ENCODE measurements at places on chromosomes 5 and 9.

DNA sequence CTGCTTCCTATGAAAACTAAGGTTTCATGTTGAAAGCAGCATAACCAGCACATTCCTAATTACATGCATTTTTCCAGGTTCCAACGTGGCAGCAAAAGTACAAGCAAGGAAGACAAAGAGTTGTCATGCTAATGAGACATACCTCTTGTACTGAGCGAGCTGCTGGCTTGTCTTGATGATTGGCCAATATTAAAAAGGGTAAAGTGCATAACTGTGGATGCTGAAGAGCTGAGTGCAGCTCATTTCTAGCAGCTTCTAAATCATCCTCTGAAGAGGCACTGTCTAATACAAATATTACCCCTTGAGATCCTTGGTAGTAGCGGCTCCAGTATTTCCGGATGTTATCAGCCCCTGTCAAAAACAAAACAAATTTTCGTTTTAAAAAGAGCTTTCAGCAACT lies 197.3 kb downstream of the ARL15 start:
- no peak for DNase-seq

DNA sequence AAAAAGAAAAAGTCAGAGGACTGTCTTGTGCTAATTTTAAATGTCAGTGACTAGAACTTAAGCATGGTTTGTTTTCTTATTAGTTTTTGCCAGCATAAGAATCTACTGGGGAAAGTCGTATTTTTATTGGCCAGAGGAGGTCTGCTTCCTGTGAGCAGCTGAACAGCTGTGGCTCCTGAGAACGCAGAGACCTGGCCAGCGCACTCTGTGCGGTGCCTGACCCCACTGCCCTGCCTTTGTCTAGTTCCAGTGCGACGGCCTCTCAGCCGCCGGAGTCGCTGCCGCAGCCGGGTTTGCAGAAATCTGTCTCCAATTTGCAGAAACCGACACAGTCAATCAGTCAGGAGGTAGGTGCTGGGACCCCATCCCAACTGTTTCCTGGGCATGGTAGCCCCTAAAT lies 42.5 kb downstream of the PRRC2B start:
- DNase-seq, result no peak

DNA sequence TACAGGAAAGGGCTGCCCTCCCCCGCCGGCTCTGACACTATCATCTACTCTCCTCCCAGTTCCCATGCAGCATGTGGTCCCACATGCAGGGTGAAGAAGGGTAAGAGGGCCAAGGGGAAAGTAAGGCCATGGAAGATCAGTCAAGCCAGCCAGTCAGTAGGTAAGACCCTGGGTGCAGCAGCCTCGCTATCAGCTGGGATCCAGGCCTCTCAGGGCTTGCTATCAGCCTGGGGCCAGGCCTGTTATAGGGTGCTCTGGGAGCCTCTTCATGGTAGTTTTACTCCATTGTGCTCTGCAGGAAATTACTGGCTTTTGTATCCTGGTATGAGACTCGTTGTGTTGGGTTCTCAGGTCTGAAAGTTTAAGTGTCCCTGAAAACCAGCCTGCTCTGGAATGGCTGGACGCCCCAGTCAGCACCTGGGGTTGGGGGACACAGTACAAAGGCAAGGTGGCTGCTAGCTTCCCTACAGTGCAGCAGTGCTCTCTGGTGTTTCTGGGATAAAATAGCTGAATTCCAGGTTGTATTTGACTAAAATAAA lies 21.4 kb downstream of the SLC22A4 start:
- DNase-seq, result no peak

DNA sequence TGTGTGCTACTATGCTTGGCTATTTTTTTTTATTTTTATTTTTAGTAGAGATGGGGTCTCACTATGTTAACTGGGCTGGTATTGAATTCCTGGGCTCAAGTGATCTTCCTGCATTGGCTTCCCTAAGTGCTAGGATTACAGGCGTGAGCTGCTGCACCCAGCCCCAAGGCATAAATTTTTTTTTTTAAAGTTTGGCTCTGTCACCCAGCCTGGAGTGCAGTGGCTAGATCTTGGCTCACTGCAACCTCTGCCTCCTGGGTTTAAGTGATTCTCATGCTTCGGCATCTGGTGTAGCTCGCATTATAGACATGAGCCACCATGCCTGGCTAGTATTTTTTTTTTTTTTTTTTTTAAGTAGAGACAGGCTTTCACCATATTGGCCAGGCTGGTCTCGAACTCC lies 70.3 kb downstream of the RAB24 start:
- no peak for DNase-seq

- no peak for DNase-seq
These were observed 14.1 kb downstream of the TNFSF15 start for GRCh38 chr9:114791736-114792135.

DNA sequence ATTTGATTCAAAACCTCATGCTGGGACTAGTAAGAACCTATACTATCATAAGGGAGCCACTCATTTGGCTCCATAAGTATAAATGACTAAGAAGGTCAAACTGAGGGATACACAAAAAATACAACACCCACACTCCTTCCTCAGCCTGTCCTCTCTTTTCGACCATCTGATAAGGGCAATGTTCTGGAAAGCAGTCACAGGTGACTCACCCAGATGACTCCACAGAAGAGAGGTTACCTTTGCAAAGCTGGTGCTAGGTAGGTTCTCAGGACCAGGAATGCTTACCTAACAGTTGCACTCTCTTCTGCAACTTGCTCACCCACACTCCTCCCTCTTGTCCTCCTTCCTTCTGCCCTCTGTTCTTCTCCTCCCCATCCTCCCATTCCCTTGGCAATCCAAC lies 32.9 kb downstream of the LHFPL2 start:
- DNase-seq, result no peak

DNA sequence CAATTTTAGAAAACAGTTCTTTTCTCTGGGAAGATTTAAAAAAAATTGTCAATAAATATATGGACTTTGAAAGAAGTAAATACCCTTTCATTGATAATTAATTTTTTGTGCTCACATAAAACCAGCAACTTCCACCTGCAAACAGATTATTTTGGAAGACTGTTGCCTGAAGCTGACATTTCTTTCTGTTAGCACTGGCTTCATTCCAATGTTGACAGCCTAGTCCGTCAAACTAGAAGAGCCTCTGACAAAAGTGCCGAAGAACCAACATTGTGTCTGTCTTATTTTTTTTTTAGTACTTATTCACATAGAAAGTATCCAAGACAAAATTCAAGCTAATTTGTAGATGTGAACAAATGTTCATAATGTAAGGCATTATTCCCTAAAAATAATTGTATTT lies 108.6 kb upstream of the TMEM161B start:
- DNase-seq, result no peak

GRCh38 chr9:27365707-27366376 lies 68.9 kb upstream of the EQTN start:
- no peak for DNase-seq

DNA sequence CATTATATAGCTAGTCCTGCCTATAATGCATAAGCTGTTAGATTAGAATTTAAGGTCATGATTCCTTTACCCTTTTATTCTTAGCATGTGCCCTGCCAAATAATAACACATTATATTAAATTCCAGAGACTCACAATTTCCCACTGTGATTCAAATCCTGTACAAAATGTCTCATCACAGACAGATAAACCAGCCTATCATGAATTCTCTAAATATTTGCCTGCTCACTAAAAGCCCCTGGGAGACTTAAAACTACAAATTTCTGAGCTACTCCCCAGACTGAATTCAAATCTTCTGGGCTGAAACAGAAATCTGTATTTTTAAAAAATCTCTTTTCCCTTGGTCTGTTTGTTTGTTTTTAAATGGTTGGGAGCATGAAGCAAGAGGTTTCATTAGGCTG lies 32.7 kb downstream of the GAPT start:
- no peak for DNase-seq

- no peak for DNase-seq
These were observed 22.6 kb upstream of the PTGES start for GRCh38 chr9:129775448-129775798.

- DNase-seq, result no peak
These were observed 3.4 kb downstream of the S1PR3 start for GRCh38 chr9:88994469-88995199.

GRCh38 chr9:105289305-105289704 lies 44.9 kb downstream of the SLC44A1 start:
- no peak for DNase-seq

GRCh38 chr5:87400305-87400899 lies 12.3 kb downstream of the CCNH start:
- no peak for DNase-seq

DNA sequence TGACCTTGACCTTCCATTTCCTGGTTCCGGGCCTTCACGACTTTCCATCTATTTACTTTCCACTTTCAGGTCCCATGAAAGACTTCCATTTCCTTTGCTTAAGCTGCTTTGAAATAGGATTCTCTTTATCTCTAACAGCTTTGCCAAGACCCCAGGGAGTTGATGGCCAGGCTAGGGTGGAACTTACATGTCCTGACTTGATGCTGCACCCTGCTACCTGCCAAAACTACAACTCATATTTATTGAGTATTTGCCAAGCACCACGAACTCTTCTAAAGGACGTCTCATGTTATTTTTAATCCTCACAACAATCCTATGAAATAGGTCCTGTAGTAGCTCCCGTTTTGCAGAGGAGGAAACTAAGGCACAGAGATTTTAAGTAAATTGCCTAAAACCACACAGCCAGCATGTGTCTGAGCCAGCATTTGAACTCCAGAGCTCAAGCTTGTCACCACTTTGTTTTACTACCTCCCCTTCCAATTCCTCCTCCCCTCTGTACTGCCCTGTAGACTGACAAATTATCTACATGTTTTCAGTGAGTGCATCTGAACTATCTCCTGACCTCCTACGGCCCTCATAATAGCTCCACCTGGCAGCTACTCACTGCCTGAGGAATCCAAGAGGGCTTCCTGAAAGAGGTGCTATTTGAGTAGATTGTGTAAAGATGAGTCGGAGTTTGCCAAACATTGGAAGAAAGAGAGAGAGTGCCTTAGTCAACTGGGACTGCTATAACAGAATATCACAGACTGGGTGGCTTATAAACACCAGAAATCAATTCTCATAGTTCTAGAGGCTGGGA lies 38.4 kb upstream of the SMIM23 start:
- DNase-seq, result no peak

DNA sequence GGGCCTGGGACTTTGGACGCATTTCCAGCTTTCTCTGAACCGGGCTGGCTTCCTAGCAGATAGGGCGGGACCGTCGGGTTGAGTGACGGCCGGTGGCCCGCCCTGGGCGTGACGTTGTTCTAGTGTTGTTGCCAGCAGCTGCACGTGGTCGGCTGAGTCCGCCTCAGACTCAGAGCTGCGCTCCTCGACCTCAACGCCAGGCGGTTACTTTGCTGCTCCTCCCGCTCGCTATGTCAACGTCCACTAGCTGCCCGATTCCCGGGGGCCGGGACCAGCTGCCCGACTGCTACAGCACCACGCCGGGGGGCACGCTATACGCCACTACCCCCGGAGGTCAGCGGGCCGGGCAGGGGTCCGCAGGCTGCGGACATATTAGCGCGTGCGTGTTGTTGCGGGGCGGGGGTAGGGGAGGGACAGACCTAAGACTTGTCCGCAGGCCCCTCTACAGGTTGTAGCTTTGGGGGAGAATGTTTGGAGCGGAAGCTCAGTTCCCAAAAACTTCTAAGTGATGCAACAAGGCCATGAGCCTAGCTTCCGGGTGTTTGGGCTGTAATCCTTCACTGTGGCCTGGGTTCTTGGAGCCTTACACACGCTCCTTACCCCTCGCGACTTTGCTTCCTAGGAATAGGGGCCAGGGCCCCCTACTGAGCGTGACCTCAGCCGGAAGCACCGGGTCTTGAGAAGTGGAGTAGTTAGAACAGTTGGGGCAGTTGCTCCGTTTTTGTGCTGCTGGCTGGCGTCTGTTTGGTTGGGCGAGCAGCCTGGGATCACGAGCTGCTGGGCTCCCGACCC lies at the start of gene EIF4EBP3:
Gene EIF4EBP3 (plus strand): TSS at position 155 of the 792 bp plus-strand sequence. CDS start 76 bp downstream, at position 231.
- DNase-seq, result peak; percentile 91

DNA sequence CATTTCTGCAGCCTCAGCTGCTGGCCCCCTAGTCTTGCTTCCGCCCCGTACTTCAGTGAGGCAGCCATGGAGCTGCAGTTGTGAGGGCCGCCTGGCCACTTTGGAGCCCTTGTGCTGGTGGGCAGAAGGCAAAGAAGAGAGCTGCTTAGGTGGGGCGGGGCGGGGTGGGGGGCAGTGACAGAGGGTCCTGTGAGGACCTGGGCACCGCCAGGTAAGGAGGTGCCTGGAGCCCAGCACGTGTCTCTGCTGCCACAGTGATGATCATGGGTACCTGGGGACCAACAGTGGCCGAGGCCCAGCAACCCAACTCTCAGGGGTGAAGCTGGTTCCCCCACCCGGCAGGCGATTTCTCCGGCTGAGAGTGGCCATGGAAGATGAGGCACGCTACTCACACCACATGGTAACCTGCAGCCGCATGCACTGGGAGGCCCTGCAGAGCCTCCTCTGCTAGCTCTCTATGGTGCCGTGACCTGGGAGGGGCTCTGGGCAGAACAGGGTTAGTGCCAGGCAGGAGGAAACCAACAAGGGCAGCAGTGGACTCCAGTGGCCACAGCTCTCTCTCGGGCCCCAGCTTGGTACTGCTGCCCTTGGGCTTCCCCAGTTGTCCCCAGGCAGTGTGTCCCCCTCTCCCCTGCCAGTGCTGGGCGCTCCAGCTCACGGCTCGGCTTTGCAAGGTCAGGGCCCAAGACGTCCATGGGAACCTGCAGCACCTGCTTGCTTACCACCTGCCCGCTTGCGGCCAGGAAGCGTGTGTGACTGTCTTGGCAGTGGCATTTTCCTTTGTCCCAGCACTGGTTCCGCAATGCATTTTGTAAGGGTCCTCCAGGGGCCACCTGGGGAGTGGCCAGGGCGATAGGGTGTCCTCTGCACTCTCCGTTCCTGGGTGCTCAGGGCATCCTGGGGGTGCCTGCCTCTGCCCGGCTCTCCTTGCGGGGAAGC lies 24.0 kb downstream of the NDUFS6 start:
- no peak for DNase-seq

DNA sequence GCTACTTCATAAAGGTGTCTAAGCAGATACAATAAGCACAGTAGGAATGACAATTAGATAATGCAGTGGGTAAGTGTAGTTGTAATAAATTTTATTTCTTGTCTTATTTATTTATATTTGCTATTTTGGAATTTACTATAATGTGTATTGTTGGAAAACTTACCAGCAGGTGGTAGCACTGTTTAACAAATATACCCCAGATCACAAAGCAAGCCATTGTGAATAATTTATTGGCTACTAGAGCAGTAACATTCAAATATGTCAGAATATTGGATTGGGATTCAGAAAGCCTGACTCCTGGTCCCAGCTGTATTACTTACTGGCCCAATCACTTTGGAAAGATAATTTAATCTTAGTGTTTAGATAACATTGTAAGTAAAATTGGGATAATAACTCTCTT lies 78.0 kb downstream of the ISOC1 start:
- DNase-seq, result no peak

- DNase-seq, result no peak
These were observed 45.9 kb upstream of the APC start for GRCh38 chr5:112691758-112692157.

- no peak for DNase-seq
These were observed 14.5 kb downstream of the RANBP6 start for GRCh38 chr9:6000955-6001354.

GRCh38 chr5:179271428-179271734 lies 73.9 kb downstream of the ADAMTS2 start:
- DNase-seq, result no peak

DNA sequence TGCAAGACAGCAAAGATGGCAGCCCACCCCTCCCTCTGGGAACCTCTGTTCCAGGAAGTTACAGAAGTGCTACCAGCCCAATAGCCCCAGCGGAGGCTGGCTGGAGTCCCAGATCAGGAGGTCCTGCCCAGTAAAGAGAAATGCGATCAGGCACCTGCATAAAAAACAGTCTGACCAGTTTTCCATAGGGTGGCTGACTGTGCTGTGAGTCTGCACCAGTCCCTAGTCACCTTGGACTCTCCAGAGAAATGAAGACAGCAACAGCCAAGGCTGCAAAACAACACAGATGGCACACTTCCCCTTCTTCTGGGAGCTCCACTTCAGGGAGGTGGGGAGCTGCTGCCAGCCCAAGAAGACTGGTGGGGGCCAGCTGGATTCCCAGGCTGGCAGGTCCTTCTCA lies 265.5 kb upstream of the PCSK5 start:
- DNase-seq, result no peak
